ENCODE measurements at places on chromosomes 16 and 17.

DNA sequence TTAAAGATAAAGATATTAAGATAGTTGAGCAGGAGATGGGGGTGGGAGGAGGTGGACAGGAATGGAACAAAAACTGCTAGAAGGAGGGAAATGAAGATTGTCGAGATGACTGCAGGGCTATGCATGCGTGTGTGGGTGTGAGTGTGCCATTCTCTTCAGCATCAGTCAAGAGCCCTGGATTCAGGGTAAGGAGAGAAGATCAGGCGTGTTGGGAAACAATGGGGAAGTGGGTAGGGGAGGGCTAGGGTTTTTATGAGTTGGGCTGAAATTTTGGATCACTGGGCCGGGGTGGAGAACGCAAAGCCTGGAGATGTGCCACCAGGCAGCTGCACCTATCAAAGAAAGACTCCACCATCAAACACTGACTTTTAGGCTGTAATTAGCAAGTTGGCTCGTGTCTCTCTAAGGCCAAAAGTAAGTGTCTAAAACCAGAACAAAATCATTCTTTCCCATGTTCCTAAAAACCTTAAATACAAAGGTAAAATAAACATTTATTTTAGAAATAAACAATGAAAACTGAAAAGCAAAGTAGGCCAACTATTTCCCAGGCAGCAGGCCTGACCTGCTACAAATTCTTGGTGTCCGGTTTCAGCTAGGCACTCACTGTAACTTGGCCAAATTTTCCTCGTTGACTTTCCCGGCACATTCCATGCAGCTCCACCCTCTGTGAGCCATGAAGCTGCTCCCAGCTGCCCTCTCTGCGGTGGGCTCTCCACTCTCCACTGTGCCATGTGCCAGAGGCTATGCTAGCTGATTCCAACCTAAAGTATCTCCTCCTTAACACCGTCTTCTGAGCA is 4.2 kb downstream of the CDRT4 start:
- no peak for DNase-seq

GRCh38 chr17:64081802-64082799 is 47.8 kb downstream of the ERN1 start:
- DNase-seq: peak; percentile 56

- DNase-seq: peak; percentile 91
These were observed at the start of gene HID1 for GRCh38 chr17:74972107-74972972. HID1 (minus strand) TSS chr17:74972759; CDS start chr17:74972656, 103 bp downstream.

- DNase-seq: no peak
These were observed 28.9 kb downstream of the FAM20A start for GRCh38 chr17:68572138-68572842.

DNA sequence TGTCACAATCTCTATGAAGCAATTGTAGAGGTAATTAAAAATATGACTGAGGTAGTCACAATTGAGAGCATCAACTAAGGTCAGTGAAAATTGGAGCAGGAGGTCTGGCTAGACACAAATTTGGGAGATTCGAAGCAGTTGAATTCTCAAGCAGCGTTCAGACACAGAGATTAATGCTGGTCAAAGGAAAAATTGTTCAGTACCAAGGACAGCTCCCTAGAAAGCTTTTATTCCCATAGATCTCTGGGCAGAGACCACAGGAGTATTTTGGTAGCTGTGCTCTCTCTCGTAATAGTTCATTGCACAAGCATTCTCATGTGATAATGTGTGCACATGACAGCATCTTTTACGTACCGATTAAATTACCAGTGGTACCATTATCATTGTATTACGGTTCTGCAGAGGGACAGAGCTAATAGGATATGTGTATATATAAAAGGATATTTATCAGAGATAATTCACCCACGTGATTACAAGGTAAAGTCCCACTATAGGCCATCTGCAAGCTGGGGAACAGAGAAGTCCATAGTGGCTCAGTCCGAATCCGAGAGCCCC is 387.5 kb upstream of the HSBP1 start:
- no peak for DNase-seq

DNA sequence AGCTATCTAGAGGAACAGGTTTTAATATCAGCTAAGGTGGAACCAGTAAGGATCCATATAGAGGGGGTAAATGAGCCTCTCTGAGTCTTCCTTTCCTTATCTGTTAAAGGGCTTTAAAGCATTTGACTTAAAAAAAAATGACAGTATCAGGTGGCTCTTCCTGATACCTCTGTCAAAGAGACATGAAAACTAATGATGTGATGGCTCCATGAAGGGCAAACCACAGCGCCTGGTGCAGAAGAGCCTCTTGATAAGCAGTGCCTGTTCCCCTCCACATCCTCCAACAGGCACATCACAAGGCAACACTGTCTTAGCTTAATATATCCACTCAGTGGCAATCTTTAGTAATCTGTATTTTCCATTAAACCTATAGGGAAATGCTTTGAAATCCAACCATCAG is 68.9 kb downstream of the USP31 start:
- no peak for DNase-seq

GRCh38 chr16:12811441-12812383 is 8.0 kb upstream of the CPPED1 start:
- DNase-seq: no peak

DNA sequence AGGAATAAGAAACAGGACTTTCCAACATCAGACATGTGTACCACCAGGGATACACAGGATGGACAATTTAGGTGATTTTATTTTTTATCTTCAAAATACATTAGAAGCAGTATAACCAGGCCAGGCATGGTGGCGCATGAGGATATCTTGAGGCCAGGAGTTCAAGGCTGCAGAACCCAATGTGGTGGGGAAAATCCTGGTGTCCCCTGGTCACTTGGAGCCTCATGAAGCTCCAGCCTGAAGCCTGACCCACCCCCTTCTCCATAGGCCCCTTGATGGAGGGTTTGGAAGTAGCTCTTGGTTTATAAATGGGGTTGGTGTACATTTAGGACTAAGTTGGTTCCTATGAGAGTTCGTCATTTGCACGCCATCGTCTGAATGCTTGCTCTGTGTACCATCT is 88.6 kb downstream of the MYH11 start:
- no peak for DNase-seq

- DNase-seq: peak; percentile 35
These were observed 151.1 kb downstream of the SDK2 start for GRCh38 chr17:73492821-73493814.

GRCh38 chr17:17424552-17424951 is 52.2 kb upstream of the MED9 start:
- no peak for DNase-seq

DNA sequence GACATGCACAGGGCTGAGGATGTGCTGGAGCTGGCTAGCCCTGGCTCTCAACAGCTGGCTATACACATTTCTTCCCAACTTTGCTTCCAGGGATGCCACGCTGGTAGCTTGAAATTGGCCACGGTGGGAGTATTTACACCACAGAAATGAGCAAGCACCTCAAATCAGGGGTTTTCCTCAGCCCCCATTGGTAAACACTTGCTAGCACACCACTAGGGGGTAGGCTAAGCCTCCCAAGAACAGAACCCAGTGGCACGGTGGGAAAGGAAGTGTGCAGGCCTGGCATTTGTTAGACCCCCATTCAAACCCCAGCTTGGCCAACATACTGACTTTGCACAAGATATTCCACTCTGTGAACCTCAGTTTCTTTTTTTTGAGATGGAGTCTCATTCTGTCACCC is 12.9 kb downstream of the DRC3 start:
- DNase-seq: peak; percentile 20

DNA sequence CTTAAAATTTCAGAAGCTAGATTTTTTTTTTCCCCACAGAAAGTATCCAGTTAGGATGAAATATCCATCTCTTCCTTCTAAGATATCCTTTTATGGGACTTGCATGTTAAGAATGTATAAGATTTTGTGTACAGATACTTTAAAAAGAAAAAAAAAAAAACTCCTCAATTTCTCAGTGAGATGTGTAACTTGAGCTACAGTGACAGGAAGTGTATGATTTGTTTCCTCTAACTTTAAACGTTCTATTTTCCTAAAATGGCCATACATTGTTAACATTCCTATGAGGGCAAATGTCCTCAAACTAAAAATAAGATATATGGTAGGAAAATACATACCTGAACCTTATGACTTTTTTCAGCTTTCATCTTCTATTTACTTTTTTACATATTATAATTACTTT is 8.9 kb downstream of the FBXO47 start:
- no peak for DNase-seq

GRCh38 chr16:80231888-80232287 is 308.9 kb upstream of the DYNLRB2 start:
- no peak for DNase-seq

DNA sequence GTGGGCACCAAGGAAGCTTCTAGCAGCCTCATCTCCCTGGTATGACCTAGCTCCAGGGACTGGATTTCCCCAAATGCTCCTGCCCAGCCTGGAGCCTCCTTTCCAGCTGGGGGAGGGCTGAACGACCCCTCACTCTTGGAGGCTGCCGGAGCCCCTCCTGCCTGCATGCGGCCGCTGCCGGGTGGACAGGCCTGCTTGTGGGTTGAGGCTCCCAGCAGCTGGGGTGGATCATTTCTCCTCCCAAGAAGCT is 213.6 kb downstream of the SEC14L1 start:
- no peak for DNase-seq

DNA sequence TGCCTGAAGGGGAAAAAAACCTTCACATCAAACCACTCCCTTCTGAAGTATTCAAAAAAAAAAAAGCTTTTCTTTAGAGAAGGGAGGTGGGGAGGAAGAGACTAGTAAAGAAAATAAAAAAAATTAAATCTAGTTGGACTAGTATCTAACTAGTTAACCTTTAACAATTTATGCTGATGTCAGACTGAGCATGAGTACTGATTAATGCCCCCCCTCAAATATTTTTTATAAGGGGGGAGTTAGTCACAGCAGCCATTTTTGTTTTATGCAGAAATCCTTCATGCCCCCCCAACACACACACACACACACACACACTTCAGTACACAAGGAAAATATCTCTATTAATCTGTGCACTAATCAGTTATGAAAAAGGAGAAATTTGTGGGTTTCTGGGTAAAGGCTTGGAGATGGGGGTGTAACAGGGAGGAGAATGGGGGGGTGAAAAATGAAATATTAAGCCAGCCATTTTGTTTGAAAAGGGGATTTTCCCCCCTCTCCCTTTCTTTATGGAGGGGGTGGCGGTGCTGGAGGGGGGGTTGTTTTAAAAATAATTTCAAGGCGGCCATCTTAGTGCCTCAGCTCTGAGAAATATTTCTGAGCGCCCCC is 4.7 kb upstream of the CHD3 start:
- DNase-seq: peak; percentile 55

DNA sequence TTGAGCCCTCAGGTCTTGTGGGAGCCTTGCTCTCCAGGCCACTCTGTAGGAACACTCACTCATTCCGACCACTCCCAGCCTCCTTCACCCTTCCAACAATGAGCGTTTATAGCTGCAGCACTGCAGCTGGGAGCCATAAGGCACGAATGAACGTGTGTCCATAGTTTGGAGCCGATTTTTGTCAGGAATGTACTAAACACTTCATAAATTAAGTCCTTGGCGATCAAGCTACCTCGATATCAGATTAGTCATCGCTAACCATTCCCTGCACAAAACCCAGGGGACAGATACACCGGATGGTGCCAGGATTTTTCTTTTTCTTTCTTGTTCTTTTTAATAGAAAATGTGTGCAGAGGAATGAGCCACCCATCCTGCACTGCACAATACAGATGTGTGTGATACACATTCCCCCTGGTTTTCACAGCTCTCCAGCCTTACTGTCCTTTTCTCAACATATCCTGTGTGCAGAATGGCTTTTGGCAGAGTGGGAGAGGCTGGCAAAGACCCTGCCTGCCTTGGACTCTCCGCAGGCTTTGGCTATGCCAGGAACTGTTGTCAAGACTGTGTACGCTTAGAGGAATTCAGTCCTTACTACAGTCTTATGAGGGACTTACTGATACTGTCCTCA is 68.4 kb upstream of the ELAC2 start:
- no peak for DNase-seq

- DNase-seq: no peak
These were observed 1.0 kb downstream of the NECAB2 start for GRCh38 chr16:83968891-83969649.

DNA sequence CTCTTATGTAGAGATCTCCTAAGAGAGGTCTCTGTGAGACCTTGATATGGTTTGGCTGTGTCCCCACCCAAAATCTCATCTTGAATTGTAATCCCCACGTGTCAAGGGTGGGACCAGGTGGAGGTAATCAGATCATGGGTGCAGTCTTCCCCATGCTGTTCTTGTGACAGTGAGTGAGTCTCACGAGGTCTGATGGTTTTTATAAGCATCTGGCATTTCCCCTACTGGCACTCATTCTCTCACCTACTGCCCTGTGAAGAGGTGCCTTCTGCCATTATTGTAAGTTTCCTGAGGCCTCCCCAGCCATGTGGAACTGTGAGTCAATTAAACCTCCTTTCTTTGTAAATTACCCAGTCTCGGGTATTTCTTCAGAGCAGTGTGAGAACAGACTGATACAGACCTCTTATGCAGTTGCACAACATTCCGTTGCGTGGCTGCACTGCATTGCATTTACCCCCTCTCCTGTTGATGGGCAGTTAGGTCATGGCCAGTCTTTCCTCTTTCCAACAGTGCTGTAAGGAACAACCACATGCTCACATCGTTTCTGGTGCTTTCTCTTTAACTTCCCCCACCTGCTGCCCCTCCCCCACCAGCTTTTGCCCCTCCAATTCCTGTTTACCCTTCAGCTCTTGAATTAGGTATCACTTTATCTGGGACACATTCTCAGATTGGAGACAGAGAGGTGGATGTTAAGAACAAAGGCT is 43.6 kb upstream of the MED9 start:
- DNase-seq: no peak

DNA sequence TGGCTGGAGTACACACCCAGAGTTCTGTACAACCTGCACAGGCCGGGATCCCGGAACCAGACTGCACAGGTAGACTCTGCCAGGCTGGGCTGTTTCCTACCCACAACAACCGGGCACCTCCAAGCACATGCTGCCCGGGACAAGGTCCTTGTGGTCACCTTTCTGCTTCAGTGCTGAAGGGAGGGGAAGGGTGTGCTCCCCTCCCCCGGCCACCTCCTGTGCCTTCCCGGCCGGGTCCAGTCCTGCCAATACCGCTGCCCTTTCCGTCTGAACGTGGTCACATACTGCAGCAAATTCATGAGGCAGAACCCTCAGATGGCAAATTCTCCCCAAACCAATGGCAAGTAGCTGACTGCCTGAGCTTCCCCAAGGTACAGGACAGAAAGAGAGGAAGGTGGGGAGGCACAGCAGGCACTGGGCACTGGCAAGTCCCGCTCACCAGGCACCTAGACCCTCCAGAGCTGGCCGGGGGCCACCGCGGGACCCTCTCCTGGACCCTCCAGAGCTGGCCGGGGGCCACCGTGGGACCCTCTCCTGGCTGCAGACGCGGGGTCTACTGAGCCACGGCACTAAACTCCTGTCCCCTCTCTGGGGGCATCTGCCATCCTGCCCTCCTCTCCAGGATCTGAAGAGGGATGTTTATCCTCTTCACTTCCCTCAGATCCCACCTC is 22.8 kb downstream of the SLC43A2 start:
- no peak for DNase-seq

- DNase-seq: no peak
These were observed 3.4 kb upstream of the PDZD9 start for GRCh38 chr16:22004341-22004740.

DNA sequence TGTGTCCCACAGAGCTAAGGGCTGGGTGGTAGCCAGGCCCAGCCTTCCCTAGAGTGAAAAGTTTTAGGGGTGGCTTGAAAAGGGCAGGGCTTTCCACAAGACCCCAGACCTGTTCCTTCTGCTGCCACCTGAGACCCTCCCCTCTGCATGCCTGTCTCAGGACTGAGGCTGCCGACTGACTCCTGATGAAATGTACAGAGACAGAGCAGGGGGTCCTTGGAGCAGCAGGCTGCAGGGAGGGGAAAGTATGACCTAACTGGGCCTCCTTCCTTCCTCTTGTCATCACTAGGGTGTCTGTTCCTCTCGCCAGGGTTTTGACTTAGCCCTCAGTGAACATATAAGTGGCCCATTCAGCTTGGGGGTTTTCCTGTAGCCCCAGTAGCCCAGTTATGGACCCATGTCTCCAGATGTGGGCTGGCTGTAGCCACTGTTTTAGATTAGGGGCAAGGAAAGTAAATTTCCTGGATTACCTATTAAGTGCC is 14.9 kb upstream of the NFATC3 start:
- no peak for DNase-seq
